ENCODE measurements at places on chromosomes 5 and 9.

DNA sequence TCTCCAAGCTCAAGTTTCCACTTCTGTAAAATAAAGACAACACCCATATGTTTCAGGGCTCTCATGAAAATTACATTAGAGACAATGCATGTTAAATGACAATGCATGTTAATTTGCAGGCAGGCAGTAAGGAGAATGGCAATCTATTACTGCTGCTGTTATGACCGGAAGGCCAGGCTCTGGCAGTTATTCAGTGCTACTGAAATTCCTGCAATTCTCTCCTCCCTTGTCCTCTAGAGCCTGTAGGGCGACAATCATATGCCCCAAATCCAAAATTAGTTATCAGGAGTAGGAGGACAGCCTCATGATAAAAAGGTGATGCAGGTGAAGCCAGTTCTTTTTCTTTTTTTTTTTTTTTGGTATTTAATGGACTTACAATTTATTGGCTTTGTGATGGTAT, 42.2 kb upstream of the CAST start:
- DNase-seq = no peak

- no peak for DNase-seq
Observed at GRCh38 chr9:83235526-83235925, 172.6 kb upstream of the RASEF start.

DNA sequence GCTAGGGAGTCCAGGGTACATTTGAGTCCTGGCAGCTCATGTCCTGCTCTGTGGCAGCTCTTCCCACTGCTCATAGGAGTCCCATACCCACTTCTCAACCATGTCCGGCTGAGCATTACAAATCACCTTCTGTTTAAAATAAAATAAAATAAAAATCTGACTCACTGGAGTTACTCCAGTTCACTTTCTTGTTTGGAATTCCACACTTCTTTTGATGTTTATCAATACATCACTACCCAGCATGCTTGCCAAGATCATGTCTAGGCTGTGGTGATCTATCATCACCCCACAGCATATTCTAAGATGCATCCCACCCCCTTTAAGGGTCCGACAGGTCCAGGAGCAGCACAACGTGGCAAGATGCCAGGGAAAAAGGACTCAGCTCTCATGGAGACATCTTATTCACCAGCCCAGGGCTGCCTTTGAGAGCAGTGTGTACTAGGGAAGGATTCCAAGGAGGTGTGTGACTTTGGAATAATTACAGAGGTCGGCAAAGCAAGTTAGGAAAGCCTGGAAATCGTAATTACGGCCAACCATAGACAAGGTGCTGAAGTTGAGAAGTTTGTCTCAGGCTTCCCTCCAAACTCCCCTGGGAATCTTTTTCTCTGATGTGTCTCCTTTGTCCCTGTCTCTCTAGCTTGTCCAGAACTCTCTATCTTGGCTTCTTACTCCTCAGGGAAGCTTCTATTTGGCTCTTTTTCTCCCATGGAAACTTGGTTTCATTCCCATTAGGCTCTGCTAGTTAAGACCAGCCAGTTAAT, 111.4 kb upstream of the SLC1A3 start:
- DNase-seq = peak; percentile 47

DNA sequence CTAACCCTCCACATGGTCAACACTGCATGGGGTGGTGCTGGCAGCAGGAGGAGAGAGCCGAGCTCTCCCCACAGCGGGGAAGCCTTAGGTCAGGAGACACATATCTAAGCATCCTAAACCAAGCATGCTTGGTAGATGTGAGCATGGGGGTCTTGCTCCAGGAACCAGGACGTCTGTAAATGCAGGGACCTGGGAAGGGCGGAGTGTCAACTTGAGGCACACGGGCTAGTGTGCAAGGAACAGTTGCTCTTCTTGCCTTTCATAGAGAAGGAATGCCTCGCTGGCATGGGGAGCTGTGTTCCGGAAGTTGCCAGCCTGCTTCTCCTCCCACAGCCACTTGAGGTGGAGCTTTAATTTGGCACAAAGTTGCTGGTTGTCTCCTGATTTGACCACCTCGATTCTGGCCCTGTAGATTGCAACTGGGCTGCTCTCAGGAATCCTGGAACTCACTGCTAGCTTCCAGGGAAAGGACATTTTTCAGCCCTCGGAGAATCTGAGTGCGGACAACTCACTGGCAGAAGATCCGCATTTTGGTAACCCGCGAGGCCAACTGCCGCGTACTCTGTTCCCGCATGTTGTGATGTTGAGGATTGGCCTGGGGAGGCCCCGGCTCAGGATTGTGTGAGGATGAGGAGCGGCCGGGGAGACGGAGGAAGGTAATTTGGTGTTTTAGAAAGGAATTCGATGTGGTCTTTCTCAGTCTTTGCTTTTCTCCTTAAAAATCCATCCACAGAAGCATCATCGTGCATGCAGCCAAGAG, 370.3 kb upstream of the IRX1 start:
- no peak for DNase-seq

GRCh38 chr9:98962181-98962560, 18.5 kb downstream of the COL15A1 start:
- peak; percentile 79 for DNase-seq
